ENCODE measurements at places on chromosomes 13 and 19. TPM values are rescaled to one million over a fixed set of nuclear protein-coding genes. Genes with fewer than 3 reads are reported as not detected.

DNA sequence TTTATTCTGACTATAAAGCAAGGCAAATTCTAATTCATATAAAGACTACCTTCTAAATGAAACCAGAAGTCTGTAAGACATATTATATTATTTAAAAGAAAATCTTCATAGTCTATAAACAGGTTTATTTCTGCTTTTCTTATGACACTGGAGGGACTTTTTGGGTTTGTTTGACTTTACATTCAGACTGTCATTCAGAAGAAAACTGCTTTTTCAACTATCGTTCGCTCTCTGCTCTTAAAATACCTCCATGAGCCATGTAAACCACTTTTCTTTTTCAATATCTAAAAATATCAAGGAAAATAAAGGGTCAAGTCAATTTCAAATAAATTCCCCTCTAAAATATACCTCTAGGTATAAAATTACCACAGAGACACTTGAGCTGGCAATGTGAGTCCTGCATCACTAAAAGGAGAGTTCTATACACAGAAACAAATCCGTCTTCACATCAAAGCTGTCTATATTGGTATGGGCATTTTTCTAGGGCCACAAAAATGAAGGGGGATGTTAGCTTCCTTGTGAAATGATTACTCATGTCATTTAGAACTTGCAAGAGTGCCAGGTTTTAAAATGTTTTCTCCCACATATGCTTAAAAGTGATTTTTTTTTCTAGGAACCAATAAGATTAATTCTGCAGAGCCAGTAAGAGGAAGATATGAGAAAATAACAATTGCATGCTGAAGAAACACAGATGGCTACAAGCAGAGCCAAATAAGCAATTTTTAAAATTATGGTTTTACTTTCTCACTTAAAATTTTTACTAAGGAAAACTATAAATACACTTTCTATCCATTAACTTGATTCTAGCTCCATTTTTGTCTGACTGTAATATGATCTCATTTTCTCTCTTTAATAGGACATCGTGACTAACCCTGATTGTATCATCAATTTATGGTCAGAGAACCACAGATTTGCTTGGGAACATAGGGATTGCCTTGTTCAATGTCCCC, 181.8 kb downstream of the TBC1D4 start:
- DNase-seq, result no peak

Gene IGFL4
- polyA plus RNA-seq, result 0.88 TPM

DNA sequence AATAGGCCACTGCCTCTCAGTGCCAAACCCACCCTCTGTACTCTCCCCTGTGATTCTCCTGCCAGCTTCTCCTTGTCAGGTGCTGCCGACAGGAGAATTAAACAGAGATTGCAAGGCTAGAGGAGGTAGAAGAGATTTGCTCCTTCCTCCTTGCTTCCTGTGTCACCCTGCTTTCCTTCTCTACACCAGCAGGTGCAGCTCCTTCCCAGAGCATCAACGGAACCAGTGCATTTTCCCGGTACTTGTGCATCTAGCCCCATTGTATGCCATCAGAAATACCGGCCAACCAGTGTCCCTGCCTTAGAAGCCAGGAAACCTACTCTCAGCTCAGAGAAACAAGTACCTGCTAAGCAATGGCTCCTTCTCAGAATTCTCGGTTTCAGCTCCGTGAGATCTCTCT, 253.2 kb downstream of the SUCLA2 start:
- DNase-seq, result no peak

Gene SERPINE3
- 1.2 TPM for polyA plus RNA-seq

Measured in left lung (tissue), 14 donors.